NCI-H2107 (cell line): ENCODE measurements at places on chromosomes 5 and 9.

DNA sequence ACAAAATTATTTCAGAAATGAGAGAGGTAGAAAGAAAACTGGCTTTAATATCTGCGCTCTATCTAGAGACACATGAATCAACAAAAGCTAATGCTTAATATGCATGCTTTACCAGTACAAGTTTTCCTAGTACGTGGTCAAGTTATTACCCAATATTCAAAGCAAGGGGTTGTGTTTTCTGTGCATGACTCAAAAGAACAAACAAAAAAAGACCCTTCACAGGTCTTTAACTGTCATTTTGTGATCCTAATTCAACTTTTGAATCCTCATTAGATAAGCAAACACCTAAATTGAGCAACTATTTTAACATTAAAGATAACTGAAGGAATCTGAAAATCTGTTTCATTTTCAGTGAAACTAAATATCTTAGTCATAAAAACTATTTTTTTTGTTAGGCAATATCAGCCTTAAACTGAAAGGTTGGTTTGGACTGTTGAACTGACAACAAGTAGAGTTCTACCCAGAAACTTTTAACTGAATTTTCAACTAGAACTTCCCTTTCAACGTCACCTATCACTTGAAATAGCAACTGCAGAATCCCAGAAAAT, 12.5 kb downstream of the ST8SIA4 start:
- no peak for DNase-seq

DNA sequence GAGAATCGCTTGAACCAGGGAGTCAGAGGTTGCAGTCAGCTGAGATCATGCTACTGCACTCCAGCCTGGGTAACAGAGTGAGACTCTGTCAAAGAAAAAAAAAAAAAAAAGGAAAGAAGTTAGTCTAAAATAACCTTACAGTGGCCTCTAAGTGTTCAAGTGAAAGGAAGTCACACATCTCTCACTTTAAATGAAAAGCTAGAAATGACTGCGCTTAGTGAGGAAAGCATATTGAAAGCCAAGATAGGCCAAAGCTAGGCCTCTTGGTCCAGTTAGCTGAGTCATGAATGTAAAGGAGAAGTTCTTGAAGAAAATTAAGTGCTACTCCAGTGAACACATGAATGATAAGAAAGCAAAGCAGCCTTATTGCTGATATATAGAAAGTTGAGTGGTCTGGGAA, 38.1 kb downstream of the ITGA1 start:
- DNase-seq = no peak

- DNase-seq = no peak
These were observed 14.2 kb upstream of the CAST start for GRCh38 chr5:96648023-96648422.

- no peak for DNase-seq
These were observed 260.2 kb upstream of the NR4A3 start for GRCh38 chr9:99561509-99561917.

- DNase-seq = no peak
These were observed 501 bp upstream of the MAP1B start for GRCh38 chr5:72106817-72107130.
